Tongue (tissue), 3 donors: ENCODE measurements at places on chromosomes 6 and 20. TPM values are rescaled to one million over a fixed set of nuclear protein-coding genes. Genes with fewer than 3 reads are reported as not detected.

- peak; percentile 78 for DNase-seq
Measured at GRCh38 chr6:125001684-125002405, 39.6 kb downstream of the RNF217 start.

GRCh38 chr6:40778196-40778595, 191.0 kb upstream of the LRFN2 start:
- no peak for DNase-seq

Gene TPD52L2
- total RNA-seq = 62.0 TPM

Gene KCNK16
- total RNA-seq = not detected

Gene TEAD3
- total RNA-seq = 19.4 TPM

Gene RAET1G
- 1.1 TPM for total RNA-seq

Gene APOBEC2
- total RNA-seq = 552 TPM
